ENCODE measurements at places on chromosomes 7 and 10.

GRCh38 chr10:86347856-86348255, 18.7 kb downstream of the GRID1 start:
- DNase-seq: no peak

- DNase-seq: peak; percentile 51
These were observed 43.8 kb upstream of the CSTF2T start for GRCh38 chr10:51743146-51743545.

- DNase-seq: no peak
These were observed 59.6 kb downstream of the ZRANB1 start for GRCh38 chr10:125001313-125002046.

DNA sequence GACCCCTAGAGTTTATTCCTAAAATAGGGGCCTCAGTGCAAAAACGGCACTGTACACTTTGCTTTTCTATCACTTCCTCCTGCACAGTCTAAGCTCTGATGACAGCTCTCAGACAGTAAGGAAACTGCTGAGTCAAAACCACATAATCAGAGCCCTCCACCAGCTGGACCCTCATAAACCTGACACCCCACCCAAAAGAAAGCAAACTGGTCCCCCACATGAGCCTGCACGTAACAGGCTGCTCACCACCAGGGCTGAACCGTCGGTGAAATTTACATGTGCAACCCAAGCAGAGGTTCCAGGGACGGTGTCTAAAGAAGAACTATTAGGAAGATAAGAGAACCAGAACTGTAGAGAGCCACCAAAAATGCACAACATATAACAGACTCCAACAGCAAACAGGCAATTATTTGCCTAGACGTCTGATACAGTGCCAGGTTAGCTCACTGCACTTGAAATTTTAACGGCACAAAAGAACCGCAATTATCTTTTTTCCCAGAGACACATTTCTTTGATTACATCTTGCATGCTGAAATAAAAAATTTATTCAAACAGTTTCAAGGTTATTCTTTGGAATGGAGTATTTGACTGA, 19.6 kb downstream of the SGMS1 start:
- peak; percentile 68 for DNase-seq

GRCh38 chr7:133602291-133602690, 349.4 kb downstream of the EXOC4 start:
- DNase-seq: no peak

GRCh38 chr7:109343678-109344077, 774.0 kb downstream of the DNAJB9 start:
- DNase-seq: no peak

- no peak for DNase-seq
These were observed 372.8 kb upstream of the CELF2 start for GRCh38 chr10:10644676-10645385.

GRCh38 chr10:56632537-56632936, 271.5 kb upstream of the ZWINT start:
- no peak for DNase-seq

DNA sequence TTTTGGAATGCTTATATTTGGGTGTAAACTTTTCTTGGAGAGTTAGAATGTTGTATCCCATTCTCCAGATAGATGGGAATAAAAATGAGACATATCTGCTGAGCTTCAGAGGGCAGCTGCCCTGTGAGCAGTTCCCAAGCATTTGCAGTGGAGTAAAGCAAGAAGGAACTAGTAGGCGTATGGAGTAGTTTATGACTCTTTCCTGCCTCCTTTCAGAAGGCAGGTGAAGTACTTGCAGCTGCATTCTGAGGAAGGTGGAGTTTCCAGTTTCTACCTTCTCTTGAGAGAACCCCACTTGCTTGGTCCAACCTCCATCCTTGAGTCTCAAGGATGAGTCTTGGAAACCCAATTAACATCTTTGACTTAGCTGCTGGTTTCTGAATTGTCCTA, 563.6 kb downstream of the LRMDA start:
- no peak for DNase-seq

GRCh38 chr10:110410329-110411046, 87.2 kb upstream of the DUSP5 start:
- DNase-seq: no peak

DNA sequence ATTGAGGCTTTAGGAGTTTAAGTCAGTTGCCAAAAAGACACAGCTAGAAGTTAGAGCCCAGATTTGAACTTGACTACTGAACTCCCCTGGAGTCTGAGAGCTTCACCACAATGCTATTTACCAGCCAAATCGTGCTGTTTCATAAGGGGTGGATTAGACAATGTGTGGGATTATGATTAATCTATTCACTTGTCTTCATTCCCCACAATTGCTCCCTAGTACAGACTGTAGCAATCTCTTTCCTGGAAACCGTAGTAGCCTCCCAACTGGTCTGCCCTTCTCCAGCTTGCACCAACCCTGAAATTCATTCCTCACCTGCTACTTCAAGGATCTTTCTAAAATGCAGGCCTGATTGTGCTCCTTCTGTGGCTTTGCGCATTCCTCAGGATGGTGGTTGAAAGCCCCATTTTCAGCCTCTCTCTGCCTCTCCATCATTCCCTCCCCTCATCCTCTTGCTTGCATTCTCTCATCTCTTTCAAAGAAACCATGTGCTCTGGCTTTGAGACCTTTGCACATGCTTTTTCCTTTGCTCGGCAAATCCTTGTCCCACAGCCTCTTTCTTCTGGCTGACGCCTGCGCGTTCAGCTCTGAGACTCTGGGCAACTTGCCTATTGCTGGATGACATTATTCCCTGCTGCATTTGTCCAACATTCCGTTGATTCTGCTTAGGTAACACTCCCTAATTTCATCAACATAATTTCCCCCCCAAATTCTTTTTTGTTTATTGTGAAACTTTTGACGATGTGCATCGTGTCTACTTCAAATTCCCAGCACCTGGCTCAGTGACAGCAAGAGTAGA, 145.1 kb downstream of the ADRA2A start:
- no peak for DNase-seq

DNA sequence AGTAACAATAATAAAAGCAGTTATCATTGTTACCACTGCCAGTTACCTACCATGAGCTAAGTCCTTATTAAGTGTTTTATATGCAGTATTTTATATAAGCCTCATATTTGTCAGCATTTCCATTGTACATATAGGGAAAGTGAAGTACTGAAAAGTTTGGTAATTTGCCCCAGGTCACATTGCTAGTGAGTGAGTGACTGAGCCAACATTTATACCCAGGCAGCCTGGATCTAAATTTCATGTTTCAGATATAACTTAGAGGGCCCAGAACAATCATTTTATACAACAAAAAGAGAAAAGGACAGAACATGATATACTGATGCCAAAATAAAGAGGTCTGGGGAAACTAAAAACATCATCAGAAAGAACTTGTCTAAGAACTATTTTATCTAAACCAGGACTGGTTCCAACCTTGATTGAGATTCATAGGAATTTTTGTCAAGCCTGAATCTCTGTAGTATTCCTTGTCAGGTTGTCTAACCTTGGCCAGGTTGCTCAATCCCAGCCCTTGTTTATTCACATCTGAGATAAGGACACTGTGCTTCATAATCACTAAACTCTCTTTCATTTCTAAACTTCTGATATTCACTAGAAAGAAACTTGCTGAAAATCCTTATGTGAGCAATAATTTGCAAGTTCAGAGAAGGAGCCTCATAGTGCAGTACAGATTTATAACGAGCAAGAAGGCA, 308.2 kb downstream of the IPMK start:
- DNase-seq: no peak

DNA sequence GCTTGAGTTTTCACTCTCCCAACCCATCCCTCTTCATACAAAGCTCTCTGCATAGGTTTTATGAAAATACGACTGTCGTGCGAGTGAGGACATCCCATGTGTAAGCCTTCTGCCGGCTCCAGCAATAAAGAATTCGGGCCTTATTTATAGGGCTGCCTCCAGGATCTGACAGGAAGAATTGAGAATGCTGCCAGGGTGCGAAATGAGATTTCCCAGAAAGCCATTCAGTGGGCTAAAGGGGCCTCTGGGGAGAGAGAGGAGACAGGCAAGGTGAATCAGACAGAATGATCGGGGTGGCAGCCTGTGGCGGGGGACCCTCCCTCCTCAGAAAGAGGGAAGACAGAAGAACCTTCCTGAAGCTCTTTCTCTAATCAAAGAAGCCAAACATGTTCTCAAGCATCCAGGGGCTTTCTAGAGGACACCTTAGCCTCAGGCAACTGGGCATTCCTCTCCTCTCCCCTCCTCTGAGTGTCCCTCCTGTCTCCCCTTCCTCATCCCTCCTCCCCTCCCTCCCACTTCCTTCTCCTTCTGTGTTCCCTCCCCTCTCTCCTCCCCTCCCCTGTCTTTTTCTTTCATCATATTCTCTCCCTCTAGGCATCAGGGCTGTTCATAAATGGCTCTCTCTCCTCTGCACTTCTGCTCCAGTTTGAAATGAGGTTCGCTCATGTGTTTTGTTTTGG, 410.9 kb downstream of the TYW1 start:
- DNase-seq: no peak

- no peak for DNase-seq
These were observed 20.5 kb upstream of the SERPINE1 start for GRCh38 chr7:101106386-101106785.

DNA sequence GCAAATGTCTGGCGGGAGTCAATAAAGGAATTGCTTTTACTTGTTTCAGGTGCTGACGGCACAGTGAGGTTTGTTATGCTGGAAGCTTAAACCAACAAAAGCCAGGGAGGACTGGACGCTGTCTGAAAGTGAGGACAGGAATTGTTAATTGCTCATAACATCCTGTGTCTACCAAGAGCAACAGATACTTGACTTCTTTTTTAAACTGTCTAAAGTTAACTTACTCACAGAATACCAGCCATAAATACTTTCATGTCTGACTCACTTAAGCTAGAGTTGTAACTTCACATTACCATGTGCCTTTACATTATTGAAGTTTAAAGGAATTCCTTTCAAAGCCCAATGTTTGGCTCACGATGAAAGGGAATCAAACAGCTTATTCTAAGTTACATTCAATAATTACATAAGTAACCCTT, 252.7 kb upstream of the SHH start:
- DNase-seq: no peak

- DNase-seq: no peak
These were observed 585.8 kb downstream of the GLRX3 start for GRCh38 chr10:130721971-130722370.

GRCh38 chr10:110773693-110774068, 98.0 kb upstream of the PDCD4 start:
- DNase-seq: no peak

DNA sequence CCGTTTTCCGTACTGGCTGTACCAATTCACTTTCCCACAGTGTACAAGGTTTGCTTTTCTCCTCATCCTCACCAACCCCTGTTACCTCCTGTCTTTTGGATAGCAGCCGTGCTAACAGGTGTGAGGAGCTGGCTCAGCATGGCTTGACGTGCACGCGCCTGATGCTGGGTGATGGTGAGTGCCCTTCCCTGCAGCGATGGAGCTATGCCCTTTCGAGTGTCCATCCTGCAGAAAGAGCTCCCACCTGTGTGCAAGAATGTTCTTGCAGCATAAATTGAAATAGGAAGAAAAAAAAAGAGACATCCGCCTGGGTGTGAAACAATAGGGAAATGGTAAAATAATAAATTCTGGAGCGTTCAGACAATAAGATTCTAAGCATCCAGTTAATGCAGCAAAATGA, 9.5 kb upstream of the UBE3C start:
- DNase-seq: no peak

- DNase-seq: no peak
These were observed 289.1 kb upstream of the SHH start for GRCh38 chr7:156101355-156101754.

DNA sequence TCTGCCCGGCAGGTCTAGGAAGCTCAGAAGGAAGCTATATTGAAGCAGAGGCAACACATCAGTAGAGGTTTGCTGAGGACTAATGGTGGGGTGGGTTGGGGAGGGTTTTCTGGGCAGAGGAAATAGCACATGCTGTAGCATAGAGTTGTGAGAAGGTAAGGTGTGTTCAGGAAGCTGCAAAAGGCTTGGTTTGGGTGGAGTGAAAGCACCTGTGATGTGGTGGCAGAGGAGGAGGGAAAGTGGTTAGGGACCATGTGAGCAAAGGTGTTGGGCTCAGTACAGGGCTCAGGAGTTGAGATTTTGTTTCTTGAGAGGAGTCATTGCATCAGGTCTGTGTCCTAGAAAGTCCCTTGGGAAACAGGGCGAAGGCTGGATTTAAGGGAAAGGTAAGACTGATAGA, 294.6 kb downstream of the SORCS3 start:
- no peak for DNase-seq

- DNase-seq: no peak
These were observed 63.4 kb upstream of the GSDME start for GRCh38 chr7:24820730-24821044.

DNA sequence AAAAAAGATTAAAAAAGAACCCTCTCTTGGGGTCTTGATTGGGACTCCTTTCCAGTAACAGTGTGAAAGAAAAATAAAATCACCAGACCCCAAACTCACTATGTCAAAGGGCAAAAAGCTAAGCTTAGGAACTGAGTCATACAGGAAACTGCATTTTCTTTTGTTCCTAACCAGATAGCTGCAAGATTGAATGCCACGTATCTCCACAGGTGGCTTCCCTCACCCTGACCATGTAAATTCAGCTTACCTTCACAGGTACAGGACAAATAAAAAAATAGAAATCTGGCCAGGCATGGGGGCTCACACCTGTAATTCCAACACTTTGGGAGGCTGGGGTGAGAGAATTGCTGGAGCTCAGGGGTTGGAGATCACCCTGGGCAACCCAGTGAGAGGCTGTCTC, 32.5 kb upstream of the EIF4H start:
- DNase-seq: peak; percentile 11

- no peak for DNase-seq
These were observed 120.0 kb downstream of the DPP6 start for GRCh38 chr7:154172236-154172635.

- DNase-seq: no peak
These were observed 318.5 kb downstream of the DOCK4 start for GRCh38 chr7:111887734-111888133.

DNA sequence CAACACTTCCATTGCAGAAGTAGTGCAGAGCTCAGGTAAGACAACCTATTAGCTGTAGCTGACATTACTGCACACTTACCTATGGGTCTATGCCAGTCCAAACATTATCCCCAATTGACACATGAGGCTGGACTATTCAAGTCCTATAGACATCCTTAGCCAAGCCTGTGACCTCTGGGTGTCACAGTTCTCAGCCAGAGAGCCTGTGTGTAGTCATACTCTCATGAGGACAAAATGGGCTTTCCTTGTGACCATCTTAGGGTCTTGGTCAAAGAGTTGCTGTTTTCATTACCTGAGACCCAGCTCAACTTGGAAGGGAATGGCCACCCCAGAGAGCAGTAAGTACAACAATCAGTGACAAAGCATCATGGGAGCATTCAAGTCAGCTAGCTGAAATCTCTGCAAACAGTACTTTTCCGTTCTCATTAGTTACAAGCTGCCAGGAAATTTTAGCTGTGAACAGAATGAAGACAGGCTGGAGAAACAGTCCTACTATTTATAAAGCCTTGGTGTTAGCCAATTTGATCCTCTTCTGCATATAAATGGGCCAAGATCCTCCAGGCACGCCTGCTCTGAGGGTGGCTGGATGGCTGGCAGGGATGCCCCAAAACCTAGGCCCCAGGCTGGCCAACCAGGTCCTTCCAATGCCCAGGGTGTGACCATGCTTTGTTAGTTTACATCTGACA, 44.3 kb downstream of the NUDCD3 start:
- no peak for DNase-seq

- no peak for DNase-seq
These were observed 47.1 kb downstream of the NT5C2 start for GRCh38 chr10:103145860-103146466.

Data from GM12865 (cell line).